ENCODE measurements at places on chromosomes 11 and 22.

- DNase-seq: no peak
Measured at GRCh38 chr11:64376071-64376470, 17.1 kb downstream of the RPS6KA4 start.

GRCh38 chr11:95569207-95569606, 220.4 kb downstream of the FAM76B start:
- DNase-seq: no peak

DNA sequence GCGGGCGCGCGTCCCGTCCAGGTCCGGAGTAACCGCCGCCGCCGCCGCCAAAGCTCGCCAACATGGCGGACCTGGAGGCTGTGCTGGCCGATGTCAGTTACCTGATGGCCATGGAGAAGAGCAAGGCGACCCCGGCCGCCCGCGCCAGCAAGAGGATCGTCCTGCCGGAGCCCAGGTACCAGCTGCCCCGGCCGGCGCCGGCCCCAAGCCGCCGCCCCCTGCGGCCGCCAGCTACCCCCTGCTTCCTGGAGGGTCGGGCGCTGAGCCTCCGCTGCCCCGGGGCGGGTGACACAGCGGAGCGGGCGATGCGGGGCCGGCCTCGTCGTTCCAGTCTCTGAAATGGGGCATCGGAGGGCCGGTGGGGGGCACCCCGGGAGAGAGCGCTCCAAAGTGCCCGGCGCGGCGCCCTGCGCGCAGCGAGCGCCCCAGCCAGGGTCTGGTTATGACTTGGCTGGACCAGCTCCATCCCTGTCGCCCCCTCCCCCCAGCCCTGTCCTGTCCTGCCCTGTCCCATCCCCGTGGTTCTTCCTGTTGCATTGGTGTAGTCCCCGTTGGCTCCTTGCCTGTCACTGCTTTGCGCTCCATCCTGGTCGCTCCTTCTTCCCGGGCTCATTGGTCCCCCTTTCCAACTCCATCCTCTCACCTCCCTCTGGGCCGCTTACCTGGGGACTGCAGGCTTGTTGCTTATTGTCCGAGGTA, 653 bp downstream of the GRK3 start:
- no peak for DNase-seq

- peak; percentile 71 for DNase-seq
Measured at GRCh38 chr11:95147364-95147905, 57.8 kb downstream of the ENDOD1 start.

DNA sequence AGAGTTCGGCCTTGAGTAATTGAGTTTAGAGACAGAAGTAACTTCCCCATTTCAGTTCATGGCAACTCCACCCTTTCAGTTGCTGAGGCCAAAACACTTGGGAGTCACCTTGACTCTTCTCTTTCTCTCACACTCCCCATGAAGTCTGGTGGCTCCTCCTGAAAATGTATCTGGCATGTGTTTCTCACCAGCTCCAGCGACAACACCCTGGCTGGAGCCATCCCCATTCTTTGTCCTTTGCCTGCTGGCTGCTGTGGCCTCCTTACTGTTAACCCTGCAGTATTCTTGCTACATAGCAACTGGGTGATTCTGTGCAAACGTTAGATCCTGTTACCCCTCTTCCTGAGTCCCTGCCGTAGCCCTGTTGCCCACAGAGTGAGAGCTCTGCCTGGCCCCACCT, 23.8 kb downstream of the SLC6A5 start:
- no peak for DNase-seq

DNA sequence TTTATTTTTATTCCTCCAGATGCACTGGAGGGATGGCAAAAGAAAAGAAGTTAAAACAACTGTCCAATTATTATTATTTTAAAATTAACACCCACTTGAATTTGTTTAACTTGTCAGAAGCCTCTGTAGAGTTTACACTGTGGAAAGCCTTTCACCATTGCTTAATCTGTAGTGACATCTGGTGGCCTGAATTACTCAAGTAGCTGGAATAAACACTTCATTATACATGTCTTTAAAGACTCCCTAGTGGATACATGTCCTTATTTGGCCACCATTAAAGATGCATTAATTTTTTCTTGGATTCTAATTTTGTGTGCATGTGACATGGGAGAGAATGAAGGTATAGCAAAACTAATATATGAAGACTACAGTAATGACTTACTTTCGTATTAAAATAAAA, 1496.5 kb downstream of the FAM181B start:
- DNase-seq: peak; percentile 4

DNA sequence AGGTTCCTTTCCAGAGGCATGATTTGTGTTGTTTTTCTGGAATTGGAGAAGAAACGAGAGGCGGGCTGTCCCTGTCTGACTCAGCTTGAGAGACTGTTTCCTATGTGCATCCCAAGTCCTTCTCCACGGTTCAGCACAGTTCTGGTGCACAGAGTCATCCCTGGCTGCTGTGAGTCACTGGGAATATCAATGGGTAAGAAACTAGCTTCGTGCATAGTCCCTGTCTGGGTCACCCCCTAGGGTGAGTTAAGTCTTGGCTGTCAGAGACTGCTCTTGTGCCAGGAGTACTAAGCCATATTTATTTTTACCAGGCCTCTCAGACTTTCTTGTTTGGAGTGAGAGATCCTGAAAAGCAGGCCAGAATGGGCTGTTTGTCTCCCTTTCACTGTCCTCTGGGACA, 2.4 kb upstream of the LRP4 start:
- DNase-seq: peak; percentile 65

- DNase-seq: no peak
Measured at GRCh38 chr11:107453594-107454286, 3.9 kb downstream of the CWF19L2 start.

DNA sequence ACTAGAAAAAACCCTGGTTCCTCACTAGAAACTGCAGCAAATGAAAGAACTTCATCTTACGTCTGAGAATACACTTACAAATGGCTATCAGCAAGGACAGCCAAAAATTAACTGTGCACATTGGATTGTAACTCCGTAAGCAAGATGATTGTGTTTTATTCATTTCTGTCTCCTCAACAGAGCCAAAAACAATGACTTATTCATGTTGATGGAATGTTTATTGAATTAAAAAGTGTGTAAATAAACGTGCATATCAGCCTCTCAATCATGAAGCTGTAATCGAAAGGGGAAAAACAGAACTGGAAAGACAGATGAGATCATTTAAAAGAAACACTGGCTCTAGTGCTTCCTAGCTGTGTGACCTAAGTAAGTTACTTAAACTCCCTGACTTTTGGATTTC, 307.5 kb upstream of the ZC3H12C start:
- DNase-seq: no peak

GRCh38 chr11:62602141-62603071, 741 bp upstream of the MTA2 start:
- no peak for DNase-seq

GRCh38 chr22:37922191-37922590, 16.1 kb downstream of the MICALL1 start:
- no peak for DNase-seq

DNA sequence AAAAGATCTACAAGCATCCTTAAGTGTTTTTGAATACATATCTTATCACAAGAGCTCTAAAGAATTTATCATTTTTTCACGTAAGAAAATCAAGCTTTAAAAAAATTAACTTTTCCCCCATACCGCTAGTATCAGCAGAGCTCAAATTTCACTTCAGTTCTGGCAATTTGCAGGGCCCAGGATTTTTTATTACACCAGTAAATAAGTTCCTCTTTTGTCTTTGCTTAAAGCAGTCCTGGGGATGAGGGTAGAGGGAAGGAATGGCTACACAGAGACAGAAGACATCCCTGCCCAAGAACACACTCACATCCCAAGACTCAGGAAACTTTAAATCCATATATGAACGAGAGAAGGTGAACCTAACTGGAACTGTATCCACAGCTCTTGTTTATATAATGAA, 22.6 kb upstream of the SORL1 start:
- DNase-seq: no peak

DNA sequence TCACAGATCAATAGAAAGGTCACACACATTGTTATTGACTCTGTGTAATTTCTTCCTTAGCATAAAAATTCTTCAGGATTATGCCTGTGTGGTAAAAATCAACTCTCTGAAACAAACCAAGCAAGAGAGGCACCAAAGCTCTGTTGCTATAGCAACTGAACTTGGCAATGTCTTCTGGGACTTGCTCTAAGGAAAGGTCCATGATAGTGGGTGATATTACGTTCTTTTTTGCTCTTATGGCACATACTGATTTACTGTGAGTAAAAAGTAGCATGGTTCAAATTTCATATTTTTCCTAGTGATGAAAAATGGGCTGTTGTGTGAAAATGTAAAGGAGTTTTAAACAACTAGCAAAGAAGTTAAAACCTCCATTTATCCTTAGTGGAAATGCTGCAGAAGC, 66.4 kb downstream of the SVIP start:
- no peak for DNase-seq

- no peak for DNase-seq
Measured at GRCh38 chr22:49825944-49826602, 1.6 kb downstream of the BRD1 start.

DNA sequence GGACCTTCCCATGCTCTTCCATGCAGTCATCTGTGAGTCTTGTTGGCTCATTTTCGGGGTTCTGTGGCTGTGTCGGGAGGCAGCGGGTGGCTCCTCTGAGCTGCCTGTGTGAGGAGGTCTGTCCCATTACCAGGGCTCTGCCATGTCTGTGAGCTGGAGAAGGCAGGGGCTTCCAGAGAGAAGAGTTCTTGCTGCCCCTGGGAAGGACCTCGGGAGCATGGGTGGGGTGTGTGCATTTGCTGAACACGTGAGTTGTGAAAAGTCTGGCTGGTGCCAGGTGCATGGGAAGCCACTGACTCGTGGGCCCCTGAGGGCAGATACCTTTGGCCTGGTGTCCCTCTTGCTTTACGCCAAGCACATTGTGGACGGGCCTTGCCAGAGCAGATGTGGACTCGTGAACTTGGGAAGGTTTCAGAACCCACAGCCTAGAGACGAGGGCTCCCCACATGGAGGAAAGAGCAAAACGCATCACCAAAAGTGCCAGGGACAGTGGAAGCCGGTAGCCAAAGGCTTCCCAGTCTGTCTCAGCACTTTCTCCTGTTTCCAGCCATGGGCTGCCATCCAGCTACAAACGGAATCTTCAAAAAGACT, 1324.5 kb downstream of the BRD1 start:
- DNase-seq: no peak

DNA sequence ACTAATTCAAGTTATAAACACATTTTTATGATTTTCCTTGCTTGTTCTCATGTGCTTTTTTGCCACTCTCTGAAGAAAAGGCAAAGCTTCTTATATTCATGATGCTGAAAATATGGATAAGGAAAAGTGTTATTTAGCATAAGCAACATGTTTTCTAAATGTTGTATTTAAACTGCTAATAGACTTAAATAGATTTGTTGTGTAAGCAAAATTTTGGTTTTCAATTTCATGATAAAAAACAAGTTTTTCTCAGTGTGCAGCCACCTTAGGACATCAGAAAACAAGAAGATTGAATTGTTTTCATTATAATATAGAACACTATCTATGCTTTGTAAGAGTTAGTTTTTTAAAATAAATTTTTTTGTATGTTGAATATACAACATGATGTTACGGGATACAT, 2.3 kb downstream of the OR4A16 start:
- no peak for DNase-seq

GRCh38 chr11:46229230-46229629, 48.2 kb upstream of the CREB3L1 start:
- DNase-seq: no peak

DNA sequence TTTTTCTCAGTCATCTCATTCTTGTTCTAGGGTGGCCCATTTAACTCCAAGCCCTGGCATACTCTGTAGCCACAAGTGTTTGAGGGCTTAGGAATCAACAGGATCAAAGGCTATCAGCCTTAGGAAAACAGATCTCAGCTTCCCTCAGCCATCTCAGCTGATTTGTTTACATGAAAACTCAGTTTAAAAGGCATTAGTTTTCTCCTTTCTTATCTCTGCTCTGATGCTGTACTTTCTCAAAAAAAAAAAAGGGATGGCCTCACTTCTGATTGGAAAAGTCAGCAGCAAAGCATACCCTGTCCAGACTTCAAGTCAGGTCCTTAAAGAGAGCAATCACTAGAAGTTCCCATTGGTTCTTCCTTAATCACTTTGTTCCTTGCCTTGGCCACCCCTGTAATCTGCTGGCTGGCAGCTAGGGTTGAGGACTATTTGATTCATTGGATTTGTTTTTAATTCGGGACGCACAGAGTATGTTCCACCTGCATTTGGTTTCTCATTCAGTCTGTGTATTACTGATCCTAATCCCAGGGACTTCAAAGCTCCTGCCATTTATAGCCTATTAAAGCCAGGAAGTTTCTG, 102.8 kb downstream of the EXT2 start:
- DNase-seq: no peak

- DNase-seq: no peak
Measured at GRCh38 chr22:41683052-41683451, 5.6 kb downstream of the SNU13 start.

DNA sequence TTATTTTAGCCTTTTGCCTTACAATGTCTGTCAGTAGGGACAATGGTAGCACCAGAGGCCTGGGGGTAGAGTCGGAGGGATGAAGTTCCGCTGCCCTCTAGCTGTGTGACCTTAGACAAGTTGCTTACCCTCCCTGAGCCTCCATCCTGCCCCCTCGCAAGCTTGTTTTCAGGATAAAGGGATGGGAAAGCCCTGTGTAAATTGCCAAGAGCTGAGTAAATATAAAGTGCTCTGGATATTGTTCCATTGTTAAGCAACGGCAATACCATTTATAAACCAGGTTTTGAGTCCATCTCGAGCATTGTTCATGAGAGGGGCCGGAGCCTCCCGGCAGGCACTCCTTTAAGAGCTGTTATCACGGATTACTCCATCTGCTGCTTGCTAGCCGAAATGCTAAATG, 72.9 kb downstream of the ZBTB16 start:
- no peak for DNase-seq

GRCh38 chr11:14547440-14547839, 27.3 kb upstream of the PSMA1 start:
- no peak for DNase-seq

DNA sequence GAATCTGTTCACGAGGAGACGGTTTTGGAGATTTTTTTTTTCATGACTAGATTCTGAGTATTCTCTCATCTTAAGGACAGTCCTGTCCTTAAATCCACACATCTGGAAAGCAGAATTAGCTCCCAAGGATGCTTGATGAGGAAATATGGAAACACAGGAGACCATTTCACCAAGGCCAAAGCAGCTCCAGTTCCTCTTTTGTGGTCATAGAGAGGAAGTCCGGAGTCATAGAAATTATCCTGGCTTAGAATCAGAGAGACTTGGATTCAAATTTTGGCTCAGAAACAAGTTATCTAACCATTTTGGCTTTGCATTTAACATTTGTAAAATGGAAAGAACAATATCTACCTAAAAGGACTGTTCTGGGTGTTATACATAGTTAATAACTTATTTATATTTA, 7.3 kb upstream of the TEAD1 start:
- no peak for DNase-seq

- peak; percentile 41 for DNase-seq
Measured at GRCh38 chr11:1298695-1299492, 10.5 kb downstream of the TOLLIP start.

- no peak for DNase-seq
Measured at GRCh38 chr22:38867471-38868285, 4.3 kb downstream of the CBX6 start.

GRCh38 chr22:26707581-26707980, 50.2 kb downstream of the MIAT start:
- DNase-seq: no peak
